Stimulated activated CD4-positive, alpha-beta T cell treated with anti-CD3 and anti-CD28 coated beads, Interleukin-2, amount 100 ng/mL, for 4 hours (primary cell): ENCODE measurements at places on chromosomes 6 and 20.

- DNase-seq, result no peak
These were observed 25.9 kb upstream of the CRISP1 start for GRCh38 chr6:49892280-49892679.

DNA sequence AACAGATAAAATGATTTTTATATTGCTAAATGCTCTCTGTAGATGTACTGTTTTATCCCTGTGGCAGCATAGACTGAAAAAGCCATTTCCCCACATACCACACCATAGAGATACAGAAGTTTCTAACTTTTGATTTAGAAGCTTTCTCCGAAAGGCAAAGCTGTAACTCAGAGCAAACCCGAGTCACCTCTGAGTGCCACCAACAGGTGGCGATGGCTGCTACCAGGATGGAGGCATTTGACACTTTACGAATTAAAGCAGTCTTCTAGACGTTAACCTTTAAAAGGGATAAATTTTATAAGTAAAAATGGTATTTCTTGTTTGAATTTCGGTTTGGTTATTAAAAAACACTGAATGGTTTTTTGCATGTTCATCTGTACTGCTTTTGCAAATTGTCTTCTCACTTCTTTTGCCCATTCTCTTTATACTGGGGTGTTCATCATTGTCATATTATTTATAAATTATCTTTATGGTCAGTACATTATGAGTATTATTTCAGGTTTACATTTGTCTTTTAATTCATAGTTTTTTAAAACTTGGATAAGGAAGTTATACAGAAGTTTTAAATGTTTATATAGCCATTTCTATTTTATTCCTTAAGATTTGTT, 201.0 kb upstream of the CEP162 start:
- no peak for DNase-seq

DNA sequence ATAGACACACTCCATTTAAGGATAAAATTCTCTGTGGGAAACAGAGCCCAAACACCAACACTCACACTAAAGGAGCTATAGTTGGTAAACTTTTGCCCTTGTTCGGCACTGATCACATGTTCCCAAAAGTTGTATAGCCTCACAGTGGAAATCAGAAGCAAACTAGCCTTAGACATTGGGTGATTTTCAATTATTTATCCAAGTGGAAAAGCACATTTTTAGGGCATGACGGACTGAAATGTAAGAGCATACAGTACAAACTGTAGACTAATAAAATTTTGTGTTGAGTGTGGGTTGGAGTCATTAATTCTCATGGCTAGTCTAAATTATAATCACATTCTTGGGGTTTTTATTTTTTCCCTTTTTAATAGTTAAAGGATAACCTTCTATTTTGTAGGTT, 202.4 kb downstream of the MOXD1 start:
- DNase-seq, result no peak

DNA sequence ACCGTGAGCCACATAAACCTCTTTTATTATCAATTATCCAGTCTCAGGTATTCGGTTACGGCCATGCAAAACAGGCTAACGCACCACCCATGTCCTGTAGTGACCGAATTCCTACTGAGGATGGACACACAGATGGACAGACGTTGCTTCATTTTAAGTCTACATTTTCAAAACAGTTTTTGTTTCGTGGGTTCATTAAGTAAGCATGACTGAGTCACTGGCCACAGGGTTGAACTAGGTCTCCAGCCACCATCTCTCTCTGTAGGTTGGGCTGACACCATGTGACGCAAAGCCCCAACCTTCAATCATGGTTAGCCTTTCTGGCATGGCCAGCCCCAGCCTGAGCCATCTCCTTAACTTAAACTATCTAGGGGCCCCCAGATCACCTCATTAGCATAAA, 110.0 kb upstream of the SLC22A23 start:
- no peak for DNase-seq

DNA sequence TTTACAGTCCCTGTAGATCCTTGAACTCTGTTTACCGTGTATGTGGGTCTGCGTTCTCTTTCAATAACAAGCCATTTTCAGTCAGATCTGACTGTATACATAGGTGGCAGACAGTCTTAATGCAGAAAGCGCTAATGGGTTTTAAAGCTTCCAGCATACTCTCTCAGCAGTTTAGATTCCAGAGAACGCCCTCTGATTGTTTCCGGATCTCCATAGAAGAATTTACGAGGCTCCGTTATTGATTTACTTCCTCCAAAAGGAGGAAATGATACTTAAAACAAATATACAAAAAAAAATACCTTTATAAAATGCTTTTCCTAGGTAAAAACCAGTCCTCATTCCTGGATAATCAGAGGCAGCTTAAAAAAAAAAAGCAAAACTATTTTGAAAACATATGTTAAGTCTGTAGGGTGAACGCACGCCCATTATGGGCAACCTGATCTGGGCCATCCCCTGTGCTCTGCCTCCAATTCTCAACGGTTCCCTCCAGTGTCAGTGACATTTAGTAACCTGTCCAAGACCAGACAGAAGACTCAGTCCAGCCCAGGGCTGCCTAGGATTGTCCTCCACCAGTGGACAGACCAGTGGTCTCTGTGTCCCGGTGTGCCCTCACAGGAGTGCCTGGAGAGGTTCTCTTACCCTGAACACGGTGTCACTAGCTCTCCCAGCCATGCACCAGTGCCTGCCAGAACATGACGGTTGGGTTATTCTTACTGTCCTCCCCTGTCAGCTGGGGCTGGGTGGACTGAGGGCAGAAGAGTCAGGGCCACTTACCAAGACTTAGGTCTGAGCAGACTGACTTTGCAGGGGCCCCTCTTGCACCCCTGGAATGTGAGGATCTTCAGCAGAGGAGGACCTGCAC, 217.3 kb downstream of the ARID1B start:
- DNase-seq, result no peak

DNA sequence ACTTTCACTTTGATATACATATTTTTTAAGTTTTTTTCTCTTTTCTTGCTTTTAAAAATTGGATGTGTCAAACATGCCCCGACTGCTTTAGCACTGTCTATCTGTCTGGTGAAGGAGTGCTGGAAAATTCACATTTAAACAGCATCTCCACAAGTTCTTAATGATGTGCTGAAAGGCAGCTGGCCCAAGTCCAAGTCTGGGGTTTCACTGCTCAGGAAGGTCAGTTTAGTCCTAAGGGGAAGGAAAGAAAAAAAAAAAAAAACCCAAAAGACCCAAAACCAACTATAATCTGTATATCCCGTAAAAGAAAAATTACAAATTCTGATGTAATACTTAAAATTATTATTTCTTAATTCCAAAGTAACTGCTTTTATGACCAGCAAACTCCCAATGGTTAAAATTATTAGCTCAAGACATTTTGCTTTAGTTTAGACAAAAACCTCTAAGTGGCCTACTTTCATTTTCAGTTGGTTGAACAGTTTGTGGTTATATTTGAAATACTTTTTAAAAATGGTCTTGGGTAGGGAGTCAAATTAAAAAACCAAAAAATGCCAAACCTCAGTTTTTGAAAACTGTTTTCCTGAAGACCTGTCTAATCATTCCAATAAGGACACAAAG, 79.5 kb upstream of the PREP start:
- no peak for DNase-seq

GRCh38 chr20:50873585-50873984, 57.7 kb downstream of the ADNP start:
- no peak for DNase-seq

GRCh38 chr6:24825130-24825630, 26.5 kb upstream of the ARMH2 start:
- no peak for DNase-seq

- DNase-seq, result no peak
These were observed 43.4 kb downstream of the CPXM1 start for GRCh38 chr20:2757001-2757400.

GRCh38 chr6:18391023-18391422, 3.9 kb downstream of the RNF144B start:
- no peak for DNase-seq

DNA sequence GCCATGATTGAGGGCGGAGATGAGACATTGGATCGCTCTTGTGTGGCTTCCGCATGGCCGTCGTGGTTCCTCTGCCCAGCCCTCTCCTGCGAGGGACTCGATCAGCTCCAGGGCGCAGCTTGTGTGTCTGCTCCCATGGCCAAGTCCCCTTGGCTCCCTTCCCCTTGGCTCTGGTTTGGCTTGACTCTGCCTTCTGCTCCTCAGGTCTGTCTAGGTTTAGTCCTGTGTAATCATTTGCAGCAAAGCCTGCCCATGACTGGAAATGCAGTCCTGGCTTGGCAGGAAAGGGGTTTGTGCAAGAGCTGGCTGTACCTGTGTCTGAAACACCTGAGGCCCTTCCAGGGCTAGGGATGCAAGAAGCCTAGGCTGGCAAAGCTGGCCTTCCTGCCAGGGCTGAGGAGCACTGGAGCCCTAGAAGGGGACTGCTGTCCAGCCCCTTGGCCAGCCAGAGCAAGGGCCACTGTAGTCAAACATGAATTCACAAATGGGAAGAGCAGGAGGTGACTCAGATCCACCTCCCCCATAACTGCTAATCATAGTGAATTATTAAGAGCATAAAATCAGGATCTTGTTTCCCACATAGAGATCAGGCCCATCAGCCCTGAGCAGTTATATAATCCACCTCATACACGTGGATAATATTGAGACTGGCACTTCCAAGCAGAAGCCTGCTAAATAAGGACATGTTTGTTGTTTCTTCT, 196.8 kb downstream of the FARS2 start:
- no peak for DNase-seq

GRCh38 chr6:57261926-57262325, 39.8 kb upstream of the RAB23 start:
- DNase-seq, result no peak

- no peak for DNase-seq
These were observed 11.5 kb downstream of the DHX35 start for GRCh38 chr20:38973645-38974044.

- no peak for DNase-seq
These were observed 4.1 kb upstream of the DLL1 start for GRCh38 chr6:170294813-170295509.

GRCh38 chr20:6641012-6641411, 126.5 kb upstream of the BMP2 start:
- DNase-seq, result no peak

- DNase-seq, result no peak
These were observed 23.2 kb downstream of the AFDN start for GRCh38 chr6:167849846-167850459.

- no peak for DNase-seq
These were observed 920 bp upstream of the RNF5 start for GRCh38 chr6:32177183-32177787.

- no peak for DNase-seq
These were observed 37.8 kb upstream of the SNRPB2 start for GRCh38 chr20:16692009-16692408.

GRCh38 chr6:169738976-169739529, 12.3 kb downstream of the DYNLT2 start:
- no peak for DNase-seq

DNA sequence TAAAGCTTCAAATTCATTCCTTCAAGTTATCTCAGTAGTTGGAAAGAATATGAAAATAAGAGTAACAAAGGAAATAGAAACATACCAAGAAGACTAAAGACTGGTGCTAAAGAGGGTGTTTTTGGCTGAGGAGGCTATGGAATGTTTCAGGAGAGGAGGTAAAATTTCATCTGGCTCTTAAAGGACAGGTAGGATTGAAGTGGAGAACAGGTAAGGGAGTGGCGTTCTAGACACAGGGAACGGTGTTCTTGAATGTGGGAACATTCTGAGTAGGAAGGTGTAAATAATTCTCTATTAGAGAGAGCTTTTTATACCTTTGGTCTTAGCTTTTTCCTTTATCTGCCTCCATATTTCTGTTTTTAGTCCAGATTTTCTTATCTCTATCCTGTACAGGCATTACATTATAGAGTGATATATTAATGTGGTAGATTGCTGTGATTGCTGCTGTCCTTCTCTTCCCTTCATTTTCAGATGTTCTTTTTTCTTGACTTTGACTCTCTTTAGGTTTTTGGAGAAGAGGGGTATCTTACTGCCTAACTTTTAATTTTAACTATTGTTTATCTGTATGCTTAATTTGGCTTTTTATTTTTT, 15.4 kb downstream of the QKI start:
- no peak for DNase-seq

DNA sequence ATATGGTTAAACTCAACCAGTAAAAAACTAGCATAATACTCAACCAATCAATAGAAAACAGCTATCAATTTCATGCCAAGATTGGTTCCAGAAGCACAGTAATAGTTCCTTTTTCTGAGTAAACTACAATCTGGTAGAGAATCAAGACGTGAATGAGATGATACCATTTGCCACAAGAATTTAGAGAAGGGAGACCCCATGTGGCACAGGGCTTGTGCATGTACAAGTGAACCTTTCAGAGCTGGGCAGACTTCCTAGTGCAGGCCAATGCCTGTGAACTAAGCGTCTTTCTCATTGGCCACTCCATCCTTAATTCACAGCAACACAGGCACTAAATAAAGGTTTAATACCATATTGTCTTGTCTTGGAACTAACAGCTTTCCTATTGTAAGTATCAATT, 213.5 kb downstream of the RFPL4B start:
- no peak for DNase-seq

DNA sequence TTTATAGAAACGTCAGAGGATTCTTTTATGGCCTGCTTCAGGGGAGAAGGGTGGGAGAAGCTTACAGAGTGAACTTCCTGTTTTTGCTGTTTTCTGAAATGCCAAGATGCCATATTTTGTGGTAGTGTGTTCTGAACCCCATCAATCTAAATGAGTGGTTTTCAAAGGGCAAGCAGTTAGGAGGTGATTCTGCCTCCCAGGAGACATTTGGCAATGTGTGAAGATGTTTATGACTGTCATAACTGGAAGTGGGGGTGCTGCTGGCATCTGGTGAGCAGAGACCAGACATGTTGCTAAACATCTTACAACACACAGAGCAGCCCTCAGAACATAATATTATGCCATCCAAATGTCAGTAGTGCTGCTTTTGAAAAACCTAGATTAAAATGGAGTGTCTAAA, 6.0 kb upstream of the PRL start:
- DNase-seq, result no peak

DNA sequence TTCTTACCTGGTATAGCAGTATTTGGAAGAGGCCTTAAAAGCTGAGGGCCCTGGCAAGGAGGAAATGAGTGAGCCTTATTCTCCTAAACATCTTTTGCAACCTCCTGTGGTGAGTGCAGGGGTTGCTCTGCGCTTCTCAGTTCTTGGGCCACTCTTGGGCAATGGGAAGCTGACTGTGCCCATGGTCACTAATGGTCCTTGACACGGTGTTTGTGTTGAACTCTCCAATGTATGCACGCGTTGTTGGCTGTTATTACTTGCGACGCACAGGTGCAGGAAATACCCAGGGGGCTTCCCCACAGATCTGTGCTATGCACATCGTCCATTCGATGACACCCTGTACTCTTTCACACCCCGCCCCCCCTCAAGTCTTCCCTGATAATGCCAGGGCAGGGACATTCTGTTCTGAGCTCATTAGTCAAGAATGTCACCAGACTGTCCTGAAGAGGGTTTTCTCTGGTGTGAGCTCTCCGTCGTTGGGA, 79.7 kb downstream of the EDN1 start:
- no peak for DNase-seq

- no peak for DNase-seq
These were observed 198.4 kb upstream of the TENT5A start for GRCh38 chr6:81950877-81951276.

- DNase-seq, result no peak
These were observed 533.5 kb upstream of the MMS22L start for GRCh38 chr6:97816526-97816925.

- DNase-seq, result no peak
These were observed 672 bp upstream of the UBE2V1 start for GRCh38 chr20:50113420-50114224.
